Gastroesophageal sphincter (tissue), 4 donors: ENCODE measurements at places on chromosomes 1 and 21. TPM values are rescaled to one million over a fixed set of nuclear protein-coding genes. Genes with fewer than 3 reads are reported as not detected.

The ST6GALNAC5 gene
- 14.6 TPM for total RNA-seq

DNA sequence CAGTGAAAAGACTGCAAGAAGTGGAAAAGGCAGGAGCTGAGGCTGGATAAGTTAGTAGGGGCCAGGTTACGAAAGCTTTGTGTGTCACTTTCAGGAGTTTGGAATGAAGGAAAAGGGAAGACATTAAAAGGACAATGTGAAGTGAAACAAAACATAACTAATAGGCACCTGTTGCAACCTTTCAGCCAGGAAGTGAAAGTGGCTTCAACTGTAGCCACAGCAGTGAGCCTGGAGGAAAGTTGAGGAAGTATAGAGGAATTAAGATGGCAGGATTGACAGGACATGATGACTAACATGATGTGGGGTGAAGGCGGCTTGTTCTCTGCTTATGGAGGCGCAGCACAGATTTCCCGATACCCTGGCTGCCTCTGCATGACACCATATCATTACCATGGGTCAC, 68.9 kb downstream of the C4BPA start:
- no peak for ATAC-seq

DNA sequence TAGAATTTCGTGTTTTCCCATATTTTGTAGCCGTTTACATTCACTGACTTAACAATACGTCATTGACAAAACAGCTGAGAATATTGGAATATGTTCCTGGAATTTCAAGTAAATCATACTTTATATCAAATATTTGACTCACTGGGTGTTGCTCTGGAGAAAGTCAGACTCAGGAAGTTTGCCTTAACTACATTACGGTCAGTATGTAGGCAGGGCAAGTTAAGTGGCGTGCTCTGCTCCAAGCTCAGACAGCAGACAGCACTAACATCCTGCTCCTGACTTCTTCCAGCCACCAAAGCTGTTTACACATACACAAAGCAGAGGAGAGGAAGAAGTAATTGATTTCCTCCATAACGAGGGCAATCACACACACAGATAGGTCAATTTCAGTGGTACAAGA, 414.6 kb downstream of the LRRIQ3 start:
- ATAC-seq, result no peak

DNA sequence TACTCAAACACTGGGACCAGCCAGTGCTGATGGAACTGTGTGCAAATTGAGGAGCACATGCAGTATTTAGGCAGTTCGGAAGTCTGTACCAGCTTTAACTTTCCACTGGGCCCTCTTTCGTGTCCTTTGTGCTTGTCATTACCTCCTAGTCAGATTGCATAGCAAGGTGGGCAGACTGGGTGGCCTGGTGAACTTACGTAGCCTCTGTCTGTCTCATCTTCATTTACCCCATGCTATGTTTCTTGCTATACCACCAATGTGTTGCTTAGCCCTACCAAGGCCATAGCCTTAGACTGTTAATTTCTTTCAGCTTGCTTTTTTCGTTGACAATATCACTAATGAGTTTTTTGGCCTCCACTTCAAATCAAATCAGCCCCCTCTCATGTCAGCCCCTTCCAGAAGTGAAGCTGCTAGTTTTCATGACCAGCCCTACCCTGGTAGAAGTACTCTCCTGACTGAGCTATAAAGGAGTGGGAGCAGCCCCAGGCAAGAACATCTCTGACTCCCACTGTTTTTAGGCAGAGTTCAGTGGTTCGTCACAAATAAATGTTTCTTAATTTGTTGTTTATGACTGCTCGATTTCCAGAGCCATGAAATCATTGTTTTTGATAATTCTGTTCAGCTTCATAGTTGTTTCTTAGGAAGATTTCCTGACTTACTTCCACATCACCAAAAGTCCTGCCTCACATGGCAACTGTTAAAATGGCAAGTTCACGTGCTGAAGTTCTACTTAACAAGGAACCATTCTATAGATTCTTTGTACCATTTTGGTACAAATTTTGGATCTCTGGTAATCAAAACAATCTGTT, 19.3 kb downstream of the PRKACB start:
- no peak for ATAC-seq

GRCh38 chr1:167472752-167473521, 45.4 kb downstream of the CD247 start:
- no peak for ATAC-seq

DNA sequence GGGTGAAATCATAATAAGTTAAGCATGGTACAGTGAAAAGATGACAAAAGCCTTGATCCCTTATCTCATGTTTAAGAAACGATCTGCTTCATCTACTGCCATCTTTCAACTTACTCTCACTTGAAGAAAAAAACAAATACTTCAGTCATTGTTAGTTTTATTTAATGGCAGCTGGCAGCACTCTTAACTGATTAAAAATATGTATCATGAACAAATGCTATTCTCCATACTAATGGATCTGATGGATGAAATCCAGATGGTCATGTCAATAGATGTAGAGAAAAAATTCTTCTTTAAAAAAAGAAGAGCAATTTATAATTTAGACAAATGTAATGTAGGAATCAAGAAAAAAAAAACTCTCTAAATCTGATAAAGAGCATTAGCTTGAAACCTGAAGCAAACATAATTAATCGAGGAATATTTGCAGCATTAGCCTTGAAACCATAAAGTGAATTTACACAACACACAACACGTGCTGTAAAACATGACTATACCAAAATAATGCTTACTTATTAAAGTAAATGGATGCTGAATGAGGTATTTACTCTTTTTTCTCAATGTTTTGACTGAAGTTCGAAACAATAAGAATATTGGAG, 579.0 kb upstream of the ADAMTS5 start:
- ATAC-seq, result no peak

DNA sequence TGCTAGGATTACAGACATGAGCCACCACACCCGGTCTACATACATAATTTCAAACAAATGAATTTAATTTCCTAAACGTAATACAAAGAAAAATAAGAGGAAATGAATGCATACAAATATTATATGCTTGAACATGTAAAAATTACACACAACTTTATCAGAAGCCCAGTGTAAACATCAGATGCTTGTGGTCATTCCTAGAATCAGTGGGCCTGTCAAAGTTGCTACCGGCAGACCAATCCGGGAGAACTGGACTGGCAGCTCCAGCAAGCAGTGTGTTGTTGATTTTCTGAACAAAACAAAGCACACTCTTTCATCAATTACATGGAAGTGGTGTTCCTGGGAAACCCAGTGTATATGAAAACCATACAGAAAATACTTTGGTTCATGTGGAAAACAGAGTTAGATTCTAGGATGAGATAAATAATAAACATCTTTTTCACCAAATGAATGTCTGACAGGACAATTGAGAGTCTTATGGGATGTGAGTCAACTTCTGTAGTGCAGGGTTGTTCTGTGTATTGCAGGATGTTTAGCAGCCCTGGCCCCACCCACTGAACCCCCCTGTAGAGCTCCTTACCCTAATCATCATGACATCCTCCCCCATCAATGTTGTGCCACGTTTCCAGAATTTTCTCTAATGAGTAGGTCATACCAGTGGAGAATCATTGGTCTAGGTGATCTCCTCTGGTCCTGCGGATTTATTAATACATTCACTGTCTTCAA, 33.8 kb downstream of the MFSD2A start:
- ATAC-seq, result no peak

DNA sequence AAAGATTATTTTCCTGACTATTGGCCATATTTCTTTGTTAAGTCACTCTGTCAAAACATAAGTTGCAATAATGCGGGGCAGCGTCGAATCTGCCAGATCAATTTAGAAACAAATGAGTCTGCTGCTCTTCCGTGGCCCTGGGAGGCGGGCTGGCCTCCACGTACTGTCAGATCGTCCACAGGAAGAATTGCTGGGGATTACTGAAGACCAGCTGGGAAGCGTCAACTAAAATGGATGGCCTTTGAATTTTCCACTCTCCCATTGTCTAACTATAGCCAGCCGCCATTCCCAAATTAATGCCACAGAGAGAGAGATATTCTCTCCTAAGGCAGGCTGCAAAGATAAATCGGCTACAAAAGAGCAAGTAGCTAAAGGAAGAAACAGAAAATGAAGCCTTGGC, 560.2 kb downstream of the SMYD3 start:
- ATAC-seq, result peak; percentile 50

- no peak for ATAC-seq
Observed at GRCh38 chr1:51156752-51157151, 54.7 kb downstream of the C1orf185 start.

GRCh38 chr1:50603274-50604271, 180.3 kb upstream of the DMRTA2 start:
- no peak for ATAC-seq

DNA sequence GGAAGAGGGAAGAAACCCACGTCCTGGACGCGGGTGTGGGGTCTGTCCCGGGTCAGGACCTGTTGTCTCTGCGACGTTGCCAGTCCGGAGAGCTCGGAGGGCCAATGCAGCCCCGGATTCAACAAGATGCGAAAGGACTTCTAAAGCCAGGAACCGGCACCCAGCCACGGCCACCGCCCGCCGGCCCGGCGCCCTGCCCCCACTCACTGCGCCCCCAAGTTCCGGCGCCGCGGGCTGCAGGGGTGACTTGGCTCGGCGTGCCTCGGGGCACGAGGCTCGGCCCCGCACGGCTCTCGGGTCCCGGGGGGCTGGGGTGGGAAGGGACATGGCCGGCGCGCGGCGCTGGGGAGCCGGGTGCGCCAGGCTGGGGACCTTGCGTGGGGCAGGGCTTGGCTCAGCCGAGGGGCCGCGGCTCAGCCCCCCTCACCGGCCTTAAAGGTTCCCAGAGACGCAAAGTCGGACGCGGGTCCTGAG, 51.8 kb upstream of the H6PD start:
- ATAC-seq, result no peak

DNA sequence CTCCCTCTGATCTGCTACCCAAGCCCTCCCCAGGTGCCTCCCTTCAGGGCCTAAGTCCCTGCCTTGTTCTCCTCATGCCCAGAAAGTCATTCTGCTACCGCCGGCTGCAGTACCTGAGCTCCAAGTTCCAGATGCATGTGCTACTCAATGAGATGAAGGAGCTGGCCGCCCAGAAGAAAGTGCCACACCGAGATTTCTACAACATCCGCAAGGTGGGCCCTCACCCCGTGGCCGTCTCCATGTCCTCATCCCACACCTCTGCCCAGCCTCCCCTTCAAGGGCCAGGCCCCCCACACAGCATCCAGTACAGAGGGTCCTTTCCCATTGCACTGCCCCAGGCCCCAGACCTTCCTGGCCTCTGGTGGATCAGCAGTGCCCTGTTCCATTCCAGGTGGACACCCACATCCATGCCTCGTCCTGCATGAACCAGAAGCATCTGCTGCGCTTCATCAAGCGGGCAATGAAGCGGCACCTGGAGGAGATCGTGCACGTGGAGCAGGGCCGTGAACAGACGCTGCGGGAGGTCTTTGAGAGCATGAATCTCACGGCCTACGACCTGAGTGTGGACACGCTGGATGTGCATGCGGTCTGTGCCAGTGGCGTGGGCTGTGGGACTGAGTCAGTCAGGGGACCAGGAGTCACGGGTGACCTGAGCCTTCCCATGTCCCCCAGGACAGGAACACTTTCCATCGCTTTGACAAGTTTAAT, 8.2 kb downstream of the AMPD2 start:
- ATAC-seq, result no peak

GRCh38 chr1:110506541-110506940, 12.4 kb downstream of the KCNA10 start:
- ATAC-seq, result no peak

The C1QB gene
- total RNA-seq, result 126 TPM

- ATAC-seq, result no peak
Observed at GRCh38 chr1:81664341-81664740, 136.4 kb upstream of the ADGRL2 start.

DNA sequence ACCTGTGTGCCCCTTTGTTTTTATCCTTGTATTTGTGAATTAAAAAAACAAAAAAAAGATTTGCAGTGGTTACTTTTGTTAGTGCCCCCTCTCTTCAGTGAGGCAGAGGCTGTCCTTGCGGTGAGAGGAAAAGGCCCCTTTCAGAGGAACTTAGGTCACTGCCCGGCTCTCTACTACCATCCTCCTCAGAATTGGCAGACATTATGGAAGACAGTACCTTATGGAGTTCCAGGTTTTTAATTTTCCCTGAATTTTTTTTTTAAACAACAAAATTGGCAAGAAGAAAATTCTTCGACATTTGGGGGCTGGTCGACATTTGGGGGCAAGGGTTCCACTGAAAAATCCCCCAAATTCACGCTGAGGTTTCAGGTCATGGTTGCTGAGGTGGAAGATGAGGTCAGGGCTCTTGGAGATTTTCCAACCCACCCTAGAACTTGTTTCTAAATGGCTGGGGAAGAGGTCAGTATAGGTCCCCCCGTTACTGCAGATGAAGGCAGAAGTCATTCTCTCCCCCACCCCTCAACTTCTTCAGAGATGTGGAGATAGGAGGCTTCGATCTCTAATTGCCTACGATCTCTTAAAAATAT, 5.3 kb downstream of the RXFP4 start:
- no peak for ATAC-seq

The ARHGAP30 gene
- 3.8 TPM for total RNA-seq

DNA sequence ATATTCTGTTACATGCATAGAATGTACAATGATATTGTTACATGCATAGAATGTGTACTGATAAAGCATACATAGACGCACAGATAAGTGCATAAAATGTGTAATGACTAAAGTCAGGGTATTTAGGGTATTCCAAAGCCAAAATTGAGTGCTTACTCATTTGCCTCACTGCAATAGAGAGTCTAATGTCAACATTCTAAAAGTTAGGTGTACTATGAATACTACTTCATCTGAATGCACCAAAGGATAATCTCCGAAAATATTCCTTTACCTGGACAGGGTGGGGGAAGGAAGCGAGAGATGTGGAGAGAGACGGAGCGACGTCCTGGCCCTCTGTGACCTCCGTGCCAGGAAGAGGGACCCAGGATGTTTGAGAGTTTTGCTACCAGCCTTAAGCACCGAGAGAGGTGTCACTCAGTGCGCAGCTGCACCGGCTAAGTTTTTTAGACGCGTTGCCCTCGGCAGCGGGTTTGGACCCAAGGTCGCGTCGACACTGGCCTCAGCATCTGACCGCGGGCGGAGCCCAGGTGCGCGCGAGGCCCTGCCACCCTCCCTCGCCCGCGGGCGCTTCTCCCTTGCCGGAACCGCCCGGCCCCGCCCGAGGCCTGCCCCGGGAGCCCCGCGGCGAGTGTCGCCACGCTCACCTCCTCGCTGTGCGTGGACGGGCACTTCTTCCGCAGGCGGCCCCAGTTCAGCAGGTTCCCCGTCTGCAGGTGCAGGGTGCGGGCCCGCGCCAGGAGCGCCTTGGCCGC, 660 bp downstream of the GCLM start:
- ATAC-seq, result peak; percentile 30

DNA sequence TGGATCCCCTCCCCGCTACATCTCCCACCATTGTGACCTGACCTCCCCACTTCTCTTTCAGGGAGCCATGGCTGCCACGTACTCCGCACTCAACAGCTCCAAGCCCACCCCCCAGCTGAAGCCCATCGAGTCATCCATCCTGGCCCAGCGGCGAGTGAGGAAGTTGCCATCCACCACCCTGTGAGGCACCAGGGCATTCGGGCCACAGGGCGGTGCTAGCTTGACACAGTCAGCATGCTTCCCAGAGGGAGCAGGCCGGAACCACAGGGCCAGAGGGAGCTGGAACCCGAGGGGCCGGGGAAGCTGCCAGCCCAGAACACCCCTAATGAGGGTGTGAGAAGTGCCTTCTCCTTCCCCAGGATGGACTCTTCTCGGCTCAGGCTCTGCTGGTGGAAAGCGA, 44.5 kb downstream of the RPS6KA1 start:
- ATAC-seq, result no peak

GRCh38 chr1:227437495-227438008, 119.3 kb upstream of the CDC42BPA start:
- no peak for ATAC-seq
